ENCODE measurements at places on chromosomes 6 and 20.

DNA sequence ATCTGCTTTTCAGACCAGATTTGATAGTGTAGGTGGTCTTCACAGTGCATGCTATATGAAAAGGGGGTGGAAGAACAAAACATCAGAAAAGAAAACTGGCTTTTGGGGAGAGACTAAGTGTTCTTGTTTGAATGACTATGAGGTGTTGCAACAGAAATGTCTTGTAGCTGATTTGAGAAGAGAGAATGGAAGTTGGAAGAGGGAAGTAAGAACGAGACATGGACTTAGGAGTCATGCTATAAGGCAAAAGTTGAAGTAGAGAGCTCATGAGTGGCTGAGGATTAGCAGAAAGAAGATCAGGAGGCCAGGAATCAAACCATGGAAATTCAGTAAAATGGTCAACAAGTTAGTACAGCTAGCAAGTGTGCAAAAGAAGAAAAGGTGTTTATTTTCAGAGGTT is 32.1 kb downstream of the FNDC1 start:
- DNase-seq = no peak

- DNase-seq = no peak
These were observed 1054.3 kb downstream of the EPHA7 start for GRCh38 chr6:92364948-92365541.

DNA sequence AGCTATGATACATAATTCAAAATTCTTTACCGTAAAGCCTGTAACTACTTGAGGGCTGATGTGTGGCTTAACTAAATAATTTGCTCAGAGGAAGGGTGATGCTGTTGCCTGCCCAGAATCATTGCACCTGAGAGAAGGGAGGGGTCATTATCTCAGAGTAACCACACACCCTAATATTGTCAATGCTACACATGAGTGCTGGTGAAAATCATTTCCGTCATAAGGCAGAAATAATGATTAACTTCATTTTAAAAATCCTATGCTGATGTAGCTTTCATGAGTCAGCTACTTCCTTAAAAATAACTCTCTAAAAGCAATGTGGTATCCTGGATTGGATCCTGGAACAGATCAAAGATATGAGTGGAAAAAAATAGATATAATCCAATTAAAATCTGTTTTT is 146.4 kb upstream of the FAM83B start:
- no peak for DNase-seq

DNA sequence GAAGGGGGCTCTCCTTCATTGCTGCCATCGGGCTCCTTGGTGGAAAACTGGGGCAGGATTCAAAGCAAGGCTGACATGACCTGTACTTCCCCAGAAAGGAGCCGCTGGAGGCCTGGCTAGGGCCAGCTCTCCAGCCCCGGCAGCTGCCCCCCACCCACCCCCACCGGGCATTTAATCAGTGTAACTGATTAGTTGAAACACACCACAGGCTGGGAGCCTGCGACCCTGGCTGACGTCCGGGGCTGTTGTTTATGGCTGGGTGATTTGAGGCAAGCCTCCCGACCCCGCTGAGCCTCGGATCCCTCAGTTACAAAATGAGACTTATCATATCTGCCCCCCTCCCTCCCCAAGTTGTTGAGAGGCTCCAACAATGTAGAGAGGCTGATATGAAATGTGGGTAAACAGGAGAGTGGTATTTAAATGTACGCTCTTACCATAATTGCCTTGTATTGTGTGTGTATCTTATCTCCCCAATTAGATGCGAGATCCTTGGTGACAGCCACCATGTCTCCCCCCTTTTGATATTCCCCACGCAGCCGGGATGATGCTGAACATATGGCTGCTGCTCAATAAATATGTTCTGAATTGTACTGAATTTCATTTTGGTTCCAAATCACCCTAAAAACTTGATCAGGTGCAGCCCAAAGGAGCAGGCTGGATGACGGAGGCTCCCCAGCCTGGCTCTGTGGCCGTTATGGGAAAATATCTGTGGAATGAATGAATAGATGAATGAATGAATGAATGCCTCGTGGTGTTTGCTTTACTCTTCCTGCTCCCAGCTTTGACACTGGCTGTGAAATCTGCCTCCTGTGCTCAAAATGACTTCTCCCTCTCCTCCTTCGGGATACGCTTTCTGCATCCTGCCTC is 31.8 kb upstream of the APCDD1L start:
- no peak for DNase-seq

- DNase-seq = no peak
These were observed 18.3 kb downstream of the MRPS18A start for GRCh38 chr6:43669050-43669921.

- no peak for DNase-seq
These were observed 4.2 kb upstream of the IRF4 start for GRCh38 chr6:387293-387741.

GRCh38 chr6:49050584-49050983 is 412.5 kb downstream of the MMUT start:
- no peak for DNase-seq

- DNase-seq = no peak
These were observed 915 bp downstream of the PRRC2A start for GRCh38 chr6:31621320-31621939.

Data from COR-L47 (cell line).